ENCODE measurements at places on chromosomes 6 and 20.

DNA sequence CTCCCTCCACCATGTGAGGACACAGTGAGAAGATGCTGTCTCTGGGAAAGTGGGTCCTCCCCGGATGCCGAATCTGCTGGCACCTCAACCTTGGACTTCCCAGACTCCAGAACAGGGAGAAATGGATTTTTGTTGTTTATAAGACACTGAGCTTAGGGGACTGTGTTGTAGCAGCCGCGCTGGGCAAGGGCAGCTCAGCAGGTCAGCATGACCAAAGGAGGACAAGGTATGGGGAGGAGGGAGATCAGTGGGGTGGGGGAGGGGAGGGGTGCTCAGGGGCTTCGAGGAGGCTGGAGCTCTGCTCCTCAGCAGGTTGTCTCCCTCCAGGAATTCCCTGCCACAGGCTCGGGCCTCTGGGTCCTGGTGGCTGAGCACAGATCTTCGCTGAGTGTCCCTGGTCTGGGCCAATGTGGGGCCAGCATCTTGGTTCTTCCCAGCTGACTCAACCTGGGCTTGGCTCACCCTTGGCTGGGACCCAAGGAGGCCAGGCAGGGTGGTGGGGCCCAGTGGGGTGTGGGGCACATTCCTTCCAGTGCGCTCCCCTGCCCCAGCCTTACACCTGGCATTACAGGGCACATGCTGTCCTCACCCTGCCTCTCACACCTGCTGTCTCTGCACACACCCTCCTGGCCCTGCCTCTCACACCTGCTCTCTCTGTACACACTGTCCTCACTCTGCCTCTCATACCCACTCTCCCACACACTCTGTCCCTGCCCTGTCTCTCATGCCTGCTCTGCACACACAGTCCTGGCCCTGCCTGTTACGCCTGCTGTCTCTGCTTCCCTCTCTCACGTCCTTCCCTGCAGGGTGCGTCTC is 107.3 kb downstream of the SYCP2 start:
- ATAC-seq: no peak

GRCh38 chr20:4439461-4439860 is 282.2 kb upstream of the PRND start:
- ATAC-seq: no peak

DNA sequence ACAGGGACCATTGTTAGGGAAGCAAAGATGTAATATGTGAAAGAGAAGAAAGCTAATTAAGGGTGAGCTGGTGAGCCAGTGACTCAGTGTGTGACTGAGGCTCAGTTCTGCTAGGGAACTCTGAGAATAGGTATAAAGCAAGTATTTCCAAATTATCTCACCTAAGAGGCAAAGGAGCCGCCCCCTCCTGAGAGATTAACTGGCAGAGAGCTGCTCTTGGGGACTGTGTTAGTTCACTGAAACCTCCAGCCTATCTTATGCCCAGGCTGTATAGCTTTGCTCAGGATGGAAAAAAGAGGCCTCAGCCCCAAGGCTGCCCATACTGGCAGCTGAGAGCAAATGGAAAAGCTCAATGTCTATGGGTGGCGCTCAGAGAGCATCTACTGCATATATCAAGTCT is 152.0 kb downstream of the PAK5 start:
- no peak for ATAC-seq

DNA sequence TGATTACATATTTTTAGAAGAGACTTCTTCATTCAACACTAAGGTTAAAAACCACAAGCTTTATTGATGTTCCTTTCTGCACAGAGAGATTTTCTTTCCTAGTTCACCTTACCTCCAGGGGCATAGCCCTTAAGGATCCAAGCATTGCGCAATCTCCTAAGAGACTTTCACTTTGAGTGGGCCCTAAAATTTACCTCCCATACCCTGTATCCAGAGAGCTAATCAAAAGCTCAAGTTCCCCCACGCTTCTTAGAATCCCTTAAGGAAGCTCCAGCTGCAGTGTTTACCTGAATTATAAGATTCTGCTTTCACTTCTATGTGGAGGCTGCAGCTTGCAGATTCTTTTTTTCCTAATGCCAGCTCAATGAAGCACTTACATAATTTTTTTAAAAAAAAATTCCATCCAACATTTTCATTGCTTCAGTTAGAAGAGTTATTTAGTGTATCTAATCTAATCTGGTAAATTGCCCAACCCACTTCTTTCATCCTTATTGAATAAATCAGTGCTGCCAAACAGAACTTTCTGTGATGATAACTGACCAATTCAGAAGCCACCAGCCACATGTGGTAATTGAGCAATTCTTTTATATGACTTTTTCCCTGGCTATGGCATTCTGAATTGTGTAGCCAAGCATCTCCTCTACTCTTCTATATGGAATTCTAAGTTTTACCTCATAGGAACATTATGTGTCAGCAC is 24.6 kb upstream of the SPTLC3 start:
- ATAC-seq: no peak

DNA sequence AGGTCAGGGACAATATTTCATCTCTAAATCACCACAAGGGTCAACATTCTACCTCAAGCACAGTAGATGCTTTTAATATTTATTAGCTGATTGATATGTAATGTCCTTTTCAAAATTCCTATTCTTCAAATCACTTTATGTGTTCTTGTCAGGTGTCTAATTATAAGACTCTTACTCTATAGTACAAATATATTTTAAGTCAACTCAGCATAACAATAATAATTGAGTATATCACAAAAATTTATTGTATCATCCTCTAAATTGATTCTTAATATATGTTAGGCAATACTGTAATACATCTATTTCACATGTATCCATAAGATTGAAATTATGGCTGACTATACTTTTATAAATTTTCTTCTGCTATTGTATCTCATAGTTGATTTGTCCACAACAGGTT is 423.9 kb downstream of the PKHD1 start:
- ATAC-seq: no peak

- ATAC-seq: peak; percentile 47
Measured at GRCh38 chr6:73523434-73524123, 2.7 kb upstream of the EEF1A1 start.

DNA sequence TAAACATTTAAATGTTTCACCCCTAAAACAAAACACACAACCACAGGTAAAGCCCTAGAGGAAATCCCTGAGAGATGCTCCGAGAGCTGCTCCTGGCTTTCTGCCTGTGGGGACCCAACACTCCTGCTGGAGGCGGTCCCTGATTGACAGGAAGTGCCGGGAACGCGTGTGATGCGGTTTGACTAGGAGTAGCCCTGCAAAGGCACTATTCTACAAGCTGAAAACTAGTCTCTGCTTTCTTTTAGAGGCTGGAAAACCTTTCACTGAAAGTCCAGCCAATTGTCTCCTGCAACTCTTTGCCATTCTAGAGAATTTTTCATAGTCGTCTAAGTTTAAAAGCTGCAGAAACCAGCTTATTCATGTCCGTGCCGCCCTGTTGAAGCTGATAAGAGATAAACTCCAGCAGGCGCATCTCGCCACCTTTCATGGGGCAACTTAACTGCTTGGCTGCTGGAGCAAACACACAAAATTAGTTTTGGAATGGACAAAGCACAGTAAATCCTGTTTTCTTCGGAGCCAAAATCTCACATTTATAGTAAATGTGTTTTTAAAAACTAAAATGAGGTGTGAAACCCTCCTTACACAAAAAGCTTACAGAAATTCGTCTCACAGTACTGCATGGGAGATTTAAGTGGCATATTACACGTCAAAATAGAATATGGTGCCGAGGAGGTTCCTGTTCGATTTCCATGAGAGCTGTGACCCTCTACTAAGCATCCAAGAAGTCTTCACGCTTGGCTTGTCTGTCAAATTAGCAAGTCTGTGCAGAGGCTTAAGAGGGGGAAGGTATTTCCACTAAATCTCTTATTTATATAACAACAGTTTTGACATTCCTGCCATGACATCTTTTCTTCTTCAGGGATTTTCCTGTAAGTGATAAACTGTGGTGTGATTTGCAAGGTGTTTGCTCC is 46.9 kb downstream of the DACT2 start:
- no peak for ATAC-seq

DNA sequence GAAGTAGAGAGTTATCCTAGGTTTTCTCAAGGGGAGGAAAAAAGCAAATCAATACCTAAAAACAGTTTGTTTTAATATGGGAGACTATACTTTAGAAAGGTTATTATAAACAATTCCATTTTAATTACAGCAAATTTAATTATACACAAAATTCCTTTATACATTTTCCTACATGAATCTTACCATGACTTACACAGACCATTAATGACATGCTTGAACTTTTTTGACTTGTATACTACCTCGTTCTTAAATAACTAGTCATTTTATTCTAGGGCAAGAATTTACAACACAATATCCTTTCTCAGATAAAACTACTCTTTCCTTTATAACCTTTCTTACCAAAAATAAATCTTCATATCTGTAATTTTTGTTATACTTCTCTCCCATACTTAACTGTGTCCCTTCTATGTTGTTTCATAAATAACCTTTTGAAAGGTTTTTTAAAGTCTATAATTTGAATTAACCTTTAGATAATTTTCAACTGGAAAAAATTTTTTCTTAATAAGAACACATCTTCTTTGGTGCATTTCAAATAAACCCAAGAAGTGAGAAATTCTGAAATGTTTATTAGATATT is 729.4 kb downstream of the TENT5A start:
- ATAC-seq: no peak

DNA sequence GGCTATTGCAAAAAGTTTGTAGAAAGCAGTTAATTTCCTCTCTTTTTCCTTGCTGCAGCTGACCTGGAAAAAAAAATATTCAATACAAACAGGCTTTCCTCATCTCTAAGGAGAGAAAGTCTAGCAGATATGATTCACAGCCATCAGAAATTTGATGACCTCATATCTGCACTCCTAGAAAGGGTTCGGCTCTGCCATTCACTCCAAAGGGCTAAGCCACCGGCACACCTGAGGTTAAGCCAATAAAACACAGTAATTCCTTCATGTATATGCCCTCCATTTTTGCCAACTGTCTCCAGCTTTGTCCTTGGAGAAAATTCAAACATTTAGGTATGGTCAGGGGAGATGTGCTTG is 18.7 kb upstream of the LY86 start:
- no peak for ATAC-seq

Measured in activated T-helper 17 cell treated with anti-CD3 and anti-CD28 coated beads, Interleukin-2, amount 50 U/mL, for 72 hours (primary cell).